Hematopoietic multipotent progenitor cell (in vitro differentiated cells): ENCODE measurements at places on chromosomes 6 and 20.

GRCh38 chr6:98516866-98517265, 317.5 kb upstream of the POU3F2 start:
- DNase-seq: no peak

GRCh38 chr6:158867381-158868121, 48.4 kb upstream of the EZR start:
- DNase-seq: no peak

DNA sequence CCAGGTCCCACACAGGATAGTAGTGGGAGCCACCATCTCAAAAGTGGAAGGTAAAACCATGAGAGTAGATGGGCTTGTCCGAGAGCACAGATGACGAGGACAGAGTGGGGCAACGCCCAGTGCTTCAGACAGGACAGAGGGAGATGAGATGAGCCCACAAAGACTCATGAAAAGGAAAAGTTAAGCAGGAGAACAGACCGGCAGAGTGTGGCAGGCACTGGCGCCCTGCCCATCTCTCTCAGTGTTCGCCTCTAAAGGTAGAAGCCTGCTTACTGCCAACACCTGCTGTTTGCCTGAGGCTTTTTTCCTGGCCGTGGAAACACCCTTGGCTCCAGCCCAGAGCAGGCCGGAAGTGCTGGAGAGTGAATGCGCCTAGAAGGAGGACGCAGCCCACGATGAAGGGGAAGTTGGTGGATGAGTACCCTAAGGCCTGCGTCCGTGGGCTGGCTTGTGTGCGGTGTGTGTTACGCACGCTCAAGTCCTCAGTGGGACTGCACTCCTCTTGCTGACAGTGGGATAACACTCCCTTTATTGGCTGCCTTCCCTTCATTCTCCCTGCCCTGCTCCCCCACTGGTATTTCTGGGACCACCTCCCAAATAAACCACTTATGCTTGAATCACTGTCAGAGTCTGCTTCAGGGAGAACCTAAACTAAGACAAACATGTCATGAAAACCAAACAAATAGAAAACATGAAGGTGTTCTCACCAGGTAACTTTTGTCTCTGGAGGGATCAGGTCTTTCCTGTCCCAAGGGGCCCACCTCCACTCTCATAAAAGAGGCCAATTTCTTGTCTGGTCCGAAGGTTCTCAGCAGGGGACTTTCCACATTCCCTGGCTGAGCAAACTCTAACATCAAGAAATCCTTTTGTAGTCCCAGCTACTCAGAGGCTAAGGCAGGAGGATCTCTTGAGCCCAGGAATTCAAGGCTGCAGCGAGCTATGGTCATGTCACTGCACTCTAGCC, 9.1 kb upstream of the FOXP4 start:
- no peak for DNase-seq

DNA sequence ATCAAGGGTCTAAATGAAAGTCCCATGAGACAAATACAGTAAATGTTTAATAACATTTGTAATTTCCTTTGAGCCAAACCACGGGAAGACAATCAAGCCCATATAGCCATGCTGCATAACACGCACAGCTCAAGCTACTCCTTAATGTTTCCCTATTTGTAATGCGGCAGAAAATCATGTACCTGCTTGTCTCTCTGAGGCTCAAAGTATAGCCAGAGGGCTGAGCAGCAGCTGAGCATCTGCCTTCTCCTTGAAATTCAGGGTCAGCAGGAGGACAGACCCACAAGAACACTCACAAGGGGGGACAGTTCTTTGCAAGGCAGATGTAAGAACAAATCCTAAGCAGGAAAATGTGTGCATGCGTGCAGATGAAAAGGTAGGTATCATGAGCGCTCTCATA, 45.8 kb upstream of the JARID2 start:
- DNase-seq: no peak

GRCh38 chr20:35617397-35618262, 2.0 kb downstream of the SPAG4 start:
- no peak for DNase-seq

DNA sequence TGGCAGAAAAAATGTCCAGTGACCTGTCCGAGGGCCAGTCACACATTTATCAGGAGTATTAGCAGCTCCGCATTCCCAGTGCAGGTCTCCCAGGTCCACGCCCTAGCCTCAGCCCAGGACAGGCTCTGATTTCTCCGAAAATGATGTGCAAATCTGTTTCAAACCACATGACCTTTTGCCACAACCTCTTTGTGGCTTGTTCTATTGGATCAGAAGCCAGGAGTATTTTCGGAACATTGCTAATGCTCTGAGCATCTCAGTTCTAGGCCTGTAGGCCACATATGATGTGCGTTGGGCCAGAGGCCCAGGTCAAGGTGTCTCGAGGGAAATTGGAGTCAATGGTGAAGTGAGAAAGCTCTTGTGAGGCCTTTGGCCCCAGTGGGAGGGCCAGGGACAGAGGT, 40.4 kb downstream of the SNX5 start:
- DNase-seq: no peak

DNA sequence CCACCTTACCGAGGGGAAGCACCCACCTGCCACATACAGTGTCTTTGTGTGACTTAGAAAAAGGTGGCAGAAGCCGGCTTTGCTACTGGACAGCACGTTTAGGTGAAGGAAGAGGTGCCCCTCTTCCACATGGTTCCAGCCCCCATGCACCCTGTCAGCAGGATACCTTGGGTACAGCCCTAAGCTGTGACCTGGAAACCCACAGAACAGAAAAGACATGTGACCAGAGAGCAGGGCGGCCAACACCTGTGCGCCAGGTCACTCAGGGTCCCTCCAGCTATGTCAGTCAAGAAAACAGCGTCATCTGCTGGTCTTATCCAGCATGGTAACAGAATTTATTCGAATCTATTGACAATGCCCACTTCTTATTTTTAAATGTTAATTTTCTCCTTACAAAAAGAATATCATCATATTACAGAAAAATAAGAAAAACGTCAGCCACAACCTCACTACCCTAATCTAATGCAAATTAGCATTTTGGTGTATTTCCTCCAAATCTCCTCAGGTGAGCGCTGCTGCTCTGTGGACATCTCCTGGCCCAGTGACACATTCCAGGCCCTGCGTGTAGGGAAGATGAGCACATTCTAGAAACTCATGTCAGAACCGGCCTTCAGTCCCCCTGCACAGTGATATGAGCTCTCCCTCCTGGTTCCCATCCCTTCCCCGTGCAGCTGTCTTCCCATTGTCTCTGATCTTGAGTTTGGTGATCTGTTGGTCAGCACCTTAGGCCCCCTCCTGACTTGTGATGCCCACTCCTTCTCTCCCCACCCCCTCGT, 37.2 kb downstream of the GTF2H5 start:
- DNase-seq: no peak

- DNase-seq: no peak
Measured at GRCh38 chr6:158660333-158660754, 10.5 kb downstream of the SYTL3 start.

- no peak for DNase-seq
Measured at GRCh38 chr20:2084703-2085102, 16.9 kb upstream of the STK35 start.
